ENCODE measurements at places on chromosomes 1 and 21. TPM values are rescaled to one million over a fixed set of nuclear protein-coding genes. Genes with fewer than 3 reads are reported as not detected.

Gene FMO4
- total RNA-seq, result 2.6 TPM

Gene OR10T2
- total RNA-seq, result not detected

Gene KMO
- 0.52 TPM for total RNA-seq

Gene SLC45A1
- under 0.01 TPM for total RNA-seq

Gene TFF2
- not detected for total RNA-seq

Gene RHD
- total RNA-seq, result 2.1 TPM

Gene TSPEAR
- total RNA-seq, result not detected

Gene SDE2
- 28.2 TPM for total RNA-seq

Gene GJA9
- total RNA-seq, result not detected

Gene PGLYRP4
- total RNA-seq, result not detected

Gene SAMSN1
- 3.1 TPM for total RNA-seq

Gene CR1
- total RNA-seq, result 4.7 TPM

Gene SNIP1
- total RNA-seq, result 12.5 TPM

Gene TNFRSF4
- total RNA-seq, result 0.52 TPM

Gene FCRL3
- total RNA-seq, result not detected

Gene HUNK
- 3.1 TPM for total RNA-seq

Gene ADORA3
- 0.52 TPM for total RNA-seq

Gene FAM78B
- 1.0 TPM for total RNA-seq

Gene C1orf116
- not detected for total RNA-seq

Gene C4BPA
- 0.52 TPM for total RNA-seq

Gene SPRR1B
- not detected for total RNA-seq

Gene MAP3K7CL
- 37.6 TPM for total RNA-seq

Gene CRP
- total RNA-seq, result not detected

Gene ZNF281
- total RNA-seq, result 11.5 TPM

Gene ELAVL4
- under 0.01 TPM for total RNA-seq

Gene PCP4L1
- 0.52 TPM for total RNA-seq

Gene OR4F16
- total RNA-seq, result not detected
